ENCODE measurements at places on chromosomes 16 and 17. TPM values are rescaled to one million over a fixed set of nuclear protein-coding genes. Genes with fewer than 3 reads are reported as not detected.

The AIPL1 gene
- total RNA-seq, result not detected

The TBC1D3 gene
- total RNA-seq, result not detected

The SHISA9 gene
- total RNA-seq, result under 0.01 TPM

The KRTAP2-1 gene
- total RNA-seq, result not detected

The OTOP2 gene
- total RNA-seq, result not detected

The SLC6A2 gene
- total RNA-seq, result not detected

The TMEM132E gene
- under 0.01 TPM for total RNA-seq

The PRKCB gene
- total RNA-seq, result 2.4 TPM

The TBX21 gene
- total RNA-seq, result 0.12 TPM

The CFAP52 gene
- 0.11 TPM for total RNA-seq

The TBC1D3E gene
- total RNA-seq, result not detected

The ENPP7 gene
- total RNA-seq, result not detected

The SPHK1 gene
- 79.2 TPM for total RNA-seq

The CALB2 gene
- total RNA-seq, result 0.50 TPM

The CPHXL2 gene
- total RNA-seq, result not detected

The KRT39 gene
- total RNA-seq, result 0.11 TPM

The NPIPA3 gene
- total RNA-seq, result 1.00 TPM

The GPRC5B gene
- total RNA-seq, result 1.1 TPM

The SHBG gene
- 0.37 TPM for total RNA-seq

The TRAF7 gene
- 52.6 TPM for total RNA-seq

The CPNE7 gene
- 27.7 TPM for total RNA-seq

The TLCD3B gene
- 0.22 TPM for total RNA-seq

The UMOD gene
- total RNA-seq, result not detected

The TEX14 gene
- 0.11 TPM for total RNA-seq

The CTF1 gene
- total RNA-seq, result 3.0 TPM

The TBC1D3L gene
- 3.9 TPM for total RNA-seq

The RNF222 gene
- not detected for total RNA-seq

The ZFPM1 gene
- 0.55 TPM for total RNA-seq

The KRT27 gene
- not detected for total RNA-seq

The PLA2G10 gene
- not detected for total RNA-seq

The MT1F gene
- total RNA-seq, result 0.22 TPM

The ZG16 gene
- total RNA-seq, result not detected

The ERN1 gene
- 13.8 TPM for total RNA-seq

The DPEP3 gene
- total RNA-seq, result not detected

The TMIGD1 gene
- not detected for total RNA-seq

The C16orf89 gene
- 0.12 TPM for total RNA-seq

The SDR42E2 gene
- not detected for total RNA-seq

The FKBP10 gene
- 239 TPM for total RNA-seq

The CFAP97D1 gene
- total RNA-seq, result under 0.01 TPM

The PIGW gene
- total RNA-seq, result 4.6 TPM

The CCL17 gene
- total RNA-seq, result not detected

The MED13 gene
- 43.2 TPM for total RNA-seq

The GRB7 gene
- 0.37 TPM for total RNA-seq

The SNX20 gene
- total RNA-seq, result not detected

The TOX3 gene
- total RNA-seq, result not detected

The CHST4 gene
- total RNA-seq, result not detected

The DOC2B gene
- total RNA-seq, result not detected

The SLC47A2 gene
- total RNA-seq, result not detected

The GP2 gene
- total RNA-seq, result not detected
